ENCODE measurements at places on chromosomes 1 and 21.

DNA sequence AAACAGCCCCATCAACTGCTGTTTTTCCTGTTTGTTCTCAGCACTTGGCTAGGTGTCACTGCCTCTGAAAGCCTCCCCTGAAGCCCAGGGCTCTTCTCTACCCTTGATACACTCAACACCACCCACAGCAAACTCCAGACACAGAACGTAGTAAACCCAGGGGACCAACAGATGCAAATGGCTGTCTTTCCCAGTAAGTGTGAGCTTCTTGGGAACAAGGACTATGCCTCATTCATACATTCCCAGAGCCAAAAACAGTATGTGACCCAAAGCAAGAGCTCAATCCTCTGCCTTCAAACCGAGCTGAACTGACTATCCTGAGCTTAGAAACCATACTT, 4.4 kb downstream of the LBR start:
- DNase-seq, result no peak

DNA sequence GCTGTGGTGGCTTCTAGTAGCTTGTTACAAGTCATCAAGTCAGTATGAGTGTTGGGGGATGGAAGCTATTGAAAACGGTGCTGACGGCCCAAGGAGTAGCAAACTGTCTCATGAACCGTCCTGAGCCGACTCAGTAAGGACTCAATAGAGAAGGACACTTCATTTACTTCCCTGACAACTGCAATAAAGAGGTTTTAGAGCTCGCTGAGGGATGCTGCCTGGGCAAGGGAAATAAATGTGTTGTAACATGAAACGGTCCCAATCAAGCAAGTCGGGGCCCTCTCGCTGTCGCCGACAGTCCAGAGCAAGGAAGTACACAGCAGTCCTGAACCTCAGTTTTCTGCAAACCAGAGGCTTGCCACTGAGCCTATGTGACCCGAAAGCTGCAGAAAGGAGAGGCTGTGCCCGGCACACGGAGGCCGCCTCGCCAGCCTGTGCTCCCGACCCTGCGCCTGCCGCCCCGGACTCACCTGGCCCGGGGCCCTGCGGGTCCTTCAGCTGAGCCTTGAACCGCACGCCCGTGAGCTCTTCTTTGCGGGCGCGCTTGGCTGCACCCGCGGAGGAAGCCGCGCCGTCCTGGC, 423 bp downstream of the URB1 start:
- no peak for DNase-seq

DNA sequence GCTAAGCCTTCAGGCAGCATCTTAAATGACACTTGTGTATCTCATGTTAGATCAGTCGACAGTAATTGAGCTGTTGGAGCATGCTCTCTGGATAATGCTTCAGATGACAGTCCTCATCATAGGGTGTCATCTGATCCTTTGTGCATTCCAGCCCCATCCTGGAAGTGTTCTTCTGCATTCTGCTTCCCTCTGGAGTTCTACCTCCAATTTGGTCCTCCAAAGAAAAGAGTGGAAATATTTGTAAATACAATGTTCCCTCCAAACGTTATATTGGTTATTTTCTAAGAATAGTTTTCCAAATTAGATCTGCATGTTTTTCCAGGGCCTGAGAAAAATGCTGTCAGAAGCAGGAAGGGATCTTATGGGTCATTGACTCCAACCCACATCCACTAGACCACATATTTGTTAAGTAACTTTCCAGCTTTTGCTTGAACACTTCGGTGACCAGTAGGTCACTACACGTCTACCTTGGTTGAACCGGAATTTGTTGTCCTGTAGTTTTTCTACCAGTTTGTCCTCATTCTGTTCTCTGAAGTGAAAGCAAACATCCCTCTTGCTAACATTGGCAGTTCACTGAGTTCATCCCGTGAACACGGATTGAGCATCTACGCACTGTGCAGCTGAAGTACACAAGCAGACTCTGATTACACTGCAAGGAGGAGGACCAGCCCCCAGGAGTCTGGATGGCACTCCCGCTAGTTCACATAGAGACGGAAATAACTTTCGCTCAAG, 136.0 kb downstream of the TLR5 start:
- peak; percentile 22 for DNase-seq

- no peak for DNase-seq
Measured at GRCh38 chr21:31772674-31773555, 41.0 kb upstream of the SCAF4 start.

DNA sequence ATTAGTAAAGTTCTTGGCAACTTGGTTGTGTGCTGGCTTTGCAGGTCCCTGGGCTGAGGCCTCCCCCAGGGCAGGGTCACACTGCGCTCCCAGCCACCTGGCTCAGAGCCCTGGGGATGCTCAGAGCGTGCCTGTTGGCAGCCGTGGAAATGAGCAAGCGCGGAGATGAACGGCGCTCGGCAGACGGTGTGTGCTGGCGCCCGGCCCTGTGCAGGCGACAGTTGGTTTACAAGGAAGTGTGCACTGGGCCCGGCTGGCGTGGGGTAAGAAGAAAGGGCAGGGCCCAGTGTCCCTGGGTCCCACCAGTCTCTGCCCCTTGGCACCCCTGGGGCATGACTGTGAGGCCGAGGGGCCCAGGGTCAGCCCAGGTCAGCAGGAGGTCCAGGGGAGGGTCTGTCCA, 25.7 kb upstream of the PEX10 start:
- DNase-seq, result no peak

GRCh38 chr1:201096977-201097856, 15.0 kb downstream of the CACNA1S start:
- no peak for DNase-seq

DNA sequence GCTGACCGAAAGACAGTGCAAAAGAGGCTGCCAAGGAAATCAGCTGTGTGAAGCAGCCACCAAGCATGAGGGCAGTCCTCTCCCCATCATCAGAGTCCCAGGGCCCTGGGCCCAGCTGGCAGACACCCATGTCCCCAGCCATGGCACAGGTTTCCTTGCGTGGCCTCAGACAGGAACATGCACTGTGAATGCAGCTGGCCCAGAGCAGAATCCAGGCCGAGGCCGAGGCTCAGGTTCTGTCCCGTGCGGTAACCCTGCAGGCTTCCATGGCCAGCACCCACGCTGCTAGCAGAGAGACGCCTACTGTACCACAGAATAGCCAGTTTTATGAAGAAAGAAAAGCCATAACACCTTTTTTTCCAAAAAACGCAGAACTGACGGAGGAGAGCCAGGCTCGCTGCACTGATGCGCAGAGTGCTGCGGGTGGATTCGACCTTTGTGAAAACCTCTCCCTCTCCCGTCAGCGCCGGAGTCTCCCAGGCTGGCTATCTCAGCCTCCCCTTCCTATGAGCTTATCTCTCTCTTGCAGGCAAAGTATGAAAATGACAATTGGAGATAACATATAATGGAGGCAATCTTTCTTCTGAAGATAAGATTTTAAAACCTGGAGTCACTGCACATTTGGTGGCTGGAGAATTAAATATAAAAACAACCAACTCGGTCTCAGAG, 106.6 kb downstream of the NPHP4 start:
- DNase-seq, result no peak

DNA sequence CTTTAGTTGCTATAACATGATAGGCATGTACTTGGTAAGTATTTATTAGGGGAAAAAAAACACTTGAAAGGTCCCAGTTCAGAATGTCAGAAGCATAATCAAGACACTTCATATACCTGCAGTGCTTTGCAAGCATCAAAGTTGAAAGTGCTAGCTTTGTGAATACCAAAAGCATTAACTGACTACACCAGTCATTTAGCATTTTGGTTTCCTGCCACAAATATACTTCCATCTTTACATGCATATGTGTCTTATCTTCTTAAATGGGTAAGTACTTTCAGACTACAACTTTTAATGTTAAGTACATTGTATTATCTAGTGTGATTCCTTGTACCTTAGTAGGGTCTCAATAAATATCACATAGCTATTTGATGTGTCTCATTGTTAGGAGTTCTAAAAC, 43.7 kb downstream of the AKT3 start:
- DNase-seq, result no peak

DNA sequence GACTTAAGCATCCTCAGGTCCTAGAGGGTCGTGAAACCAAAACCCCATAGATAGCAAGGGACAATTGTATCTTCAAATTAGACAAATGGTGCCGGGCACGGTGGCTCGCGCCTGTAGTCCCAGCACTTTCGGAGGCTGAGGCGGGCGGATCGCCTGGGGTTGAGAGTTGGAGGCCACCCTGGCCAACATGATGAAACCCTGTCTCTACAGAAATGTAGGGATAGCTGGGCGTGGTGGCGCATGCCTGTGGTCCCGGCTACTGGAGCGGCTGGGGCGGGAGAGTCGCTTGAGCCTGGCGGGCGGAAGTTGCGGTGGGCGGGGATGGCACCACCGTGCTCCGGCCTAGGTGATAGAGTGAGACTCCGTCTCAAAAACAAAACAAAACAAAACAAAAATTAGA, 780.6 kb downstream of the BRINP3 start:
- no peak for DNase-seq

GRCh38 chr1:182622901-182623528, 18.8 kb upstream of the RGS16 start:
- DNase-seq, result no peak

- no peak for DNase-seq
Measured at GRCh38 chr1:12486059-12486341, 132.0 kb downstream of the DHRS3 start.

DNA sequence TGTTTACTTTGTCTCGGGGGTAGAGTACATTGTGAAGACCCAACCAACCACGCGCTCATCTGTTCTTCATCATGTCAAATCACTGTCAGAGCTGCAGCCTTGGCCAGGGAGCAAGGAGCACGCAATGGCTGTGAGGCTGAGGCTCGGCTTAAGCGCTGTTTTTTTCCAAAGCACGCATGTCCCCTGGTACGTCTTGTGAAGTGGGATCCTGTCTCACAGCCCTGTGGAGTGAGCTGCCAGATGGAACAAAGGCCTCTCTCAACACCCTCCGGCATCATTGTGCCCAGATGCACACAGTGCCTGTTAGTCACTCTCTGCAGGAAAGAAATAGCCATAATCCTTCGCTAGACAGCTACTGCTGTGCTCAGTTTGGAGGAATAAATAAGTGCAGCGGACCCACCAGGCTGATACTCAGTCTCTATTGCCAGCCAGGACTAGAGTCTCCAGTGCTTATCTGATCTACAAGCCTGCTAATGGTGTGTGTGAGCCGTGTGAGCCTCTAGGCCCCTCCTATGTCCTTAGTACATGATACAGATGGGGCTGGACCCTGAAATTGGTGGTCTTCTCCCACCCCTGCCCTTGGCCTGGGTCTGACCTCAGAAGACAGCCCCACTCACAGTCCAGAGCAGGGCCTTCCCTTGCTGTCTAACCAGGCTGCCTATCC, 91.3 kb upstream of the COA6 start:
- no peak for DNase-seq

- DNase-seq, result peak; percentile 8
Measured at GRCh38 chr1:48932366-48932765, 155.7 kb upstream of the BEND5 start.

GRCh38 chr1:53305650-53306049, 22.2 kb downstream of the LRP8 start:
- DNase-seq, result no peak

DNA sequence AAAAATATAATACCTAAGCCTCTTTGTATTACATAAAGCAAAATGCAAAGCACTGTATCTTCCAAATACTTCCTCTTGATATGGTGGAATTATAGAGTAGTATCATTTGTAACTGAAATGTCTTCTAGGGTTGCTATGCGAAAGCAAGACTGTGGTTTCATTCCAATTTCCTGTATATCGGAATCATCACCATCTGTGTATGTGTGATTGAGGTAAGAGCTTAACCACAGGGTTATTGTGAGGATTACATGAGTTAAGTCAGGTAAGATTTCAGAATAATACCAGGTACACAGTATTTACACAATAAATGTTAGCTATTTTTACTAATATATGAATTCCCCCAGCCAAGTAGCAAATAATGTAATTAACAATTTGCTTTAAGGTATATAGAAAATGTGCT, 24.7 kb downstream of the CD53 start:
- no peak for DNase-seq

GRCh38 chr1:245074232-245074747, 80.5 kb upstream of the KIF26B start:
- DNase-seq, result no peak

DNA sequence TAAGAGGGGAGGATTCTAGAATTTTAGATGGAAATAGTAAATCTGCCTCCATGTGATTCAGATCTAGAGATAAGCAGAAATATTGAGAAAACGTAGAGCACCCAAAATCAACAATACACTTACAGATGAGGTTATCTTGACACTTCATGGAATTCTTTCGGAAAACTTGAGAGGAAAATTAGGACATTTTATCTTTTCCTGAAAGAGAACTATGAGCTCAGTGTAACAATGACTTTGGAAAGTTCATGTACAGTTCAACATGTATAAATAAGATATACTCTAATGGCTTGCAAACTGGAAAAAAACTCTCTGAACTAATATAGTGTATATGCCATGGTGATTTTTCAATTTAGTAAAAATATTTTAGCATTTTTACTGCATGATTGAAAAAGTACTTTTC, 338.1 kb upstream of the NEGR1 start:
- DNase-seq, result no peak

GRCh38 chr21:35748678-35749314, 311.5 kb downstream of the SETD4 start:
- DNase-seq, result no peak

DNA sequence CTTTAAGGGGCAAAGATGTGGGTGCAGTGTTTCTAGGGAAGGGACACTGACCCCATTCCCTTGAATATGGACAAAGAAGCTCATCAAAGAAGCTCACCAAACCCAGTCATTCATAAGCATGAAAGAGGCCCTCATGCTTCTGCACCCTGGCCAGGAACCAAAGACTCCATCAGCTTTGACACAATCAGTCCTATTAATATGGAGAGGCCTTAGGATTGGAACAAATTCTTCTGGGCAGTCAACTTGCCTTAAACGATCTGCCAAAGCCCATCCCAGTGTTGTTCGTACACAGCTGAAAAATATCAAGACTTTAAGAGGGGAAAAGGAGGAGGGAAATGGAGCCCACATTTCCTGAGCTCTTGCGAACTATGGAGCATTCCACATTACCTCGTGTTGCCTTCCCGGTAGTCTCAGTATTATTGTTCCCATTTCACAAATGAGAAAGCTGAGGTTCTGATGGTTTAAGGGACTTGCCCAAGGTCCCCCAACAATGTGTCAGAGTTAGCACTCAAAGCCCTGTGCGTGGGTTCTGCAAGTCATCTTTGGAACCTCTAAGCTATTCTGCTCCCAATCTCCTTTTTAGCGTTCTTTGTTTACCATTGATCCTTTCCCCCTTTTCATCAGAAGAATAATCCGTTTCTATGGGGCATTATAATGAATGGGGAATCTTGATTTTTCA, 161.9 kb downstream of the ZBTB18 start:
- DNase-seq, result no peak

DNA sequence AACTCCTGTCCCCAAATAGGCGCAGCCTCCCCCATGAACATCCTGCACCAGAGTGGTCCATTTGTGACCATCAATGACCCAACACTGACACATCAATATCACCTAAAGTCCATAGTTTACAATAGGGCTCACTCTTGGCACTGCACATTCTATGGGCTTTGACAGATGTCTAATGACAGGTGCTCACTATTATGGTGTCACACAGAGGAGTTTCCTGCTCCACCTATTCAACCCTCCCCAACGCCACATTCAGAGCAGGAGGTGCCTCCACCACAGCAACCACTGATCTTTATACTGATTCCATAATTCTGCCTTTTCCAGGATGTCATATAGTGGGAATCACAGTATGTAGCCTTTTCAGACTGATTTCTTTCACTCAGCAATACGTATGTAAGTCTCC, 24.2 kb downstream of the GNG4 start:
- no peak for DNase-seq

GRCh38 chr1:172380441-172381244, 39.8 kb upstream of the C1orf105 start:
- no peak for DNase-seq

- DNase-seq, result no peak
Measured at GRCh38 chr1:199979071-199979470, 48.4 kb upstream of the NR5A2 start.

Data from astrocyte of the cerebellum (primary cell).